Gastrocnemius medialis (tissue), 4 donors: ENCODE measurements at places on chromosomes 11 and 22. TPM values are rescaled to one million over a fixed set of nuclear protein-coding genes. Genes with fewer than 3 reads are reported as not detected.

FDXACB1 gene
- 0.91 TPM for total RNA-seq

TEAD1 gene
- total RNA-seq: 46.1 TPM

OR2AG2 gene
- total RNA-seq: not detected

MAPK8IP1 gene
- total RNA-seq: 1.6 TPM

E2F8 gene
- total RNA-seq: 0.39 TPM

GGTLC2 gene
- total RNA-seq: not detected

TOM1 gene
- total RNA-seq: 363 TPM

TM7SF2 gene
- total RNA-seq: 9.3 TPM

MPEG1 gene
- total RNA-seq: 1.9 TPM

SCGB1D1 gene
- total RNA-seq: not detected

REXO2 gene
- total RNA-seq: 106 TPM

POGLUT3 gene
- total RNA-seq: 2.5 TPM

ARHGAP32 gene
- total RNA-seq: 8.6 TPM

ART5 gene
- total RNA-seq: 3.1 TPM

CBLIF gene
- not detected for total RNA-seq

DRD4 gene
- total RNA-seq: not detected

SPCS2 gene
- total RNA-seq: 18.0 TPM

INS gene
- total RNA-seq: not detected

P2RX6 gene
- 68.9 TPM for total RNA-seq

LMNTD2 gene
- total RNA-seq: not detected

IGF2 gene
- total RNA-seq: 21.6 TPM

OMP gene
- total RNA-seq: not detected

RIN1 gene
- 1.9 TPM for total RNA-seq

UBXN1 gene
- total RNA-seq: 217 TPM

BRMS1 gene
- total RNA-seq: 73.5 TPM

MRGPRX3 gene
- not detected for total RNA-seq

LMO2 gene
- total RNA-seq: 41.9 TPM

JAML gene
- 1.2 TPM for total RNA-seq

RASGRP2 gene
- total RNA-seq: 10.9 TPM

PHLDA2 gene
- total RNA-seq: not detected

COA4 gene
- total RNA-seq: 91.8 TPM

CAPN5 gene
- total RNA-seq: 2.4 TPM
